ENCODE measurements at places on chromosomes 7 and 10.

- peak; percentile 17 for DNase-seq
These were observed 130.9 kb upstream of the MKLN1 start for GRCh38 chr7:131196803-131197202.

DNA sequence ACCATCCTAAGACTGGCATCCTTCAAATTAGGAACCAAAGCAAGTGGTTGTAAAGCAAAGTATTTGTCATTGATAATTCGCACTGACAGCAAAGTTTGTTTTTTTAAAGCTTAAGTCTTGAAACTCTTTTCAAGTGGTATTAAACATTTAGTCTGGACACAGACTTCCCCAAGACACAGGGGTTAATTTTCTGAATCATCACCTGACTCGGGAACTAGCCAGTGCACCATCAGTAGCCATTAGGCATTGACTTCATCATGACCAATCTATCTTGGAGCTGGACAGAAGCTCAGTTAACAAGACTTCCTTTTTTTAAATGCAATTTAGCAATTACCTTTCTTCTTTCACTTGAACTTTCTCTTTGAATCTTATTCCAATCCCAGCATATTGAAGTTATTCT is 210.6 kb downstream of the ZNF365 start:
- no peak for DNase-seq

DNA sequence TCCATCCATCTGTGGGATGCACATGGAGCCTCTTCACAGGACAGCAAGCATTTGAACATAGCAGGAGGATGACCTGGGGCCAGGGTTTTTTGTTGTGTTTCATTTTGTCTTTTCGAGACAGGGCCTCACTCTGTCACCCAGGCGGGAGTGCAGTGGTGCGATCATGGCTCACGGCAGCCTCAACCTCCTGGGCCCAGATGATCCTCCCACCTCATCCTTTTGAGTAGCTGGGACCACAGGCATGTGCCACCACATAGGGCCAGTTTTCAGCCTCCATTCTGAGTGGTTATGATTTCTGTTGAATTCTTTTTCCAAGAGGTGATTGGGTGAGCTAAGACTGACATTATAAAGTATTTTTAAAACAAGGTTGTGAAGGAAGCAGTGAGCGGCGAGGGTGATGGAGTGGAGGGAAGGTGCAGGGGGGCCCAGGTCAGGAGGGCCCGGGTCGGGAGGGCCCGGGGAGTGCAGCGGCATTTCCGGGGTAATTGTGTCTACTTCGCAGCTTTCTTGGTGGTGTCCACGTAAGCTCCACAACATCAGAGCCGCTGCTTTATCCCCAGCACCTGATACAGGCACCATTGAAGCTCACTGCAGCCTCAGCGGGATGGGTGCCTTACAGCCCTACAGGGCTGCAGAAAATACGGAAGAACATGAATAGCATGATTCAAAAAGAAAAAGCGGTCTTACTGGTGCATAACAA is 12.0 kb upstream of the LARP4B start:
- DNase-seq = no peak

GRCh38 chr7:48074204-48074654 is 14.8 kb upstream of the UPP1 start:
- no peak for DNase-seq

Measured in NB4 (cell line).